ENCODE measurements at places on chromosomes 2 and 18.
A peak's percentile ranks its signal among the peaks of the same experiment; 100 is the strongest.

DNA sequence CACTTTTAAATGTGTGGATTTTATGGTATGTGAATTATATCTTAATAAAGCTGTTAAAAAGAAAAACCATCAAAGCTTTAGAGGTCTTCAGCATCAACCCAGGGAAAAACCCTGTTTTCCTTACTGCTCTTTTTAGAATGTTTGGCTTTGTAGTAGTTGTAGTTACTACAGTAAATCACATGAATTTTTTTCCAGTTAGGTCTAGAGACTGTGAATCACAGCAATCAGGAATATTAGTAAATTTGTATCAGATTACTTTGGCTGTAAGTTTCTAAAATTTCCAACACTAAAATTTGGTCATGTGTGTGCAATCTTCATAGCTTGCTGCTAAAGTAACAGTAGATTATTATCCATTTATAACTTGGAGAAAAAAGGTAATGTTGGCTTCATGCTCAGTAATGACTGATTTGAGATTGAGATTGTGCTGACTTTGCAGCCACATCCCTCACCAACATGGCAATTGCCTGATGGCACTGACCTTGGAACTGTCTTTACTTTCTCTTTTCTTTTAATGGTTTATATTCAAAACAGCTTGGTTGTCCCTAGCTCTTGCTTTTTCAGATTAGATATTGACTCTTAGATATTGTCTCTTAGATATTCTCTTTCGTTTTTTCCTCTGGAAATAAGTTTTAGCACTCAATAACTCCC, 41.1 kb downstream of the LCLAT1 start:
- no peak for DNase-seq

- no peak for DNase-seq
Observed at GRCh38 chr2:167423731-167424130, 535.5 kb downstream of the XIRP2 start.

DNA sequence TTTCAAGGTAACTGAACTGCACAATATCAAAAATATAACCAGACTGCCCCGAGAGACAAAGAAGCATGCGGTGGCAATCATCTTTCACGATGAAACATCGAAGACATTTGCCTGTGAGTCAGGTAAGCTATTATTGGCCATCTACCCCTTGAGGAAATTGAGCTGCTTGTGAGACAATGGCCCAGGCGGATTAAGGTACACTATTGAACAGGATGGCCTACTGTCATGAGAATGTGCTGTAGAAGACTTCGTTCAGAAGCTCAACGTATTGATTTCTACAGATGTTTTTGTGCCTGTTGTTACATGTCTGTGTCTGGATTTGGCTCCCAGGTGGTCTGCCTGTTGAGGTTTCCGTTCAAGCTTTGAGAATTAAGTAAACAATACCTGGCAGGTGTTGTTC, 198.7 kb downstream of the DOK6 start:
- no peak for DNase-seq

GRCh38 chr2:151182396-151182795, 79.3 kb downstream of the RBM43 start:
- DNase-seq: no peak

DNA sequence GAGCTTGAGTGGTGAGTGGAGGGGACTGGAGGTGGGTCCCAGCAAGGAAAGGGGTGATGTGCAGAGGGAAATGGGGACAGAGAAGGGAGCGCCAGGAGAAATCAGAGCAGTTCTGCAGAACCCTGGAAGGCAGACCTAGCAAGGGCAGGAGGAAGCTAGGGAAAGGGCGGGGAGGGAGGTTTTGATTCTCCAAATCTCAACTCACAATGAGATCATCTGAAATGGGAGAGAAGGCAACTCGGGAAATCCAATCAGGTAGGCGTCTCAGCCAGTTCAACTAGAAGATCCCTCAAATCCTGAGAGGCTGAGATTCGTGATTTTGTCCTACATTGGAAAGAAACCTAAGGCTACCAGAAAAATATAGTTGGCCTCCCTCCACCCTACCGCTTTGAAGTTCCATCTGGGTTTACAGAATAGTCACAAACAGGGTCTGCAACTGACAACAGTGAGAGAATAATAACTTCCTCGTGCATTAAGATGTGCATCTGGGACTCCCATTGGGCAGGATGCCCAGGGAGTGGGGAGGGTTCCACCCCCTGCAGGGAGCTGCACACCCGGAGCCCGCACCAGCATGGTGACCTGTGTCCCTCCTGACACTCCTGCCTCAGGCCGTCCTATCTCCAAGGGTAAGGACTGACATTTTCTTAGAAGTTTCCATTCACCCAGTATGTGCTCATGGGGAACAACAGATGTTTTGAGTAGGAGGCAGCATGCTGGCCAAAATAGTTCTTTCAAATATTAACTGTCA, 113.3 kb upstream of the ODC1 start:
- no peak for DNase-seq

DNA sequence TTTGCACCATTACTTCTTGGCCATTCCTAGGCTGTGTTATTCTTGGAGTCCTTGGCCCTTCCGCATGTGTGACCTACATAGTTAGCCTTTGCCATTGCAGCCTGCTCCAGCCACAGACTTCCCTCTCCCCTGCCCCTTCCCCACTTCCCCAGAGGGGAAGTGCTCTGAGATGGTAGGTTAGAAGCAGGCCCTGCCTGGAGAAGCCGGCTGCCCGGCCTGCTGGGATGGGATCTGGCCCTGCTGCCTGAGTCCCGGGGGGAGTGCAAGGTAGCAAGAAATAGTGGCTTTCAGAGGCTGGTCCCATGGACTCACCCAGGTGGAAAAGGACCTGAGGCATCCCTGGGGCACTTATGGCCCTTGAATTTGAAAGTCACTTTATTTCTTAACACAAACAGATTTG, 28.4 kb upstream of the OTOF start:
- DNase-seq: no peak

DNA sequence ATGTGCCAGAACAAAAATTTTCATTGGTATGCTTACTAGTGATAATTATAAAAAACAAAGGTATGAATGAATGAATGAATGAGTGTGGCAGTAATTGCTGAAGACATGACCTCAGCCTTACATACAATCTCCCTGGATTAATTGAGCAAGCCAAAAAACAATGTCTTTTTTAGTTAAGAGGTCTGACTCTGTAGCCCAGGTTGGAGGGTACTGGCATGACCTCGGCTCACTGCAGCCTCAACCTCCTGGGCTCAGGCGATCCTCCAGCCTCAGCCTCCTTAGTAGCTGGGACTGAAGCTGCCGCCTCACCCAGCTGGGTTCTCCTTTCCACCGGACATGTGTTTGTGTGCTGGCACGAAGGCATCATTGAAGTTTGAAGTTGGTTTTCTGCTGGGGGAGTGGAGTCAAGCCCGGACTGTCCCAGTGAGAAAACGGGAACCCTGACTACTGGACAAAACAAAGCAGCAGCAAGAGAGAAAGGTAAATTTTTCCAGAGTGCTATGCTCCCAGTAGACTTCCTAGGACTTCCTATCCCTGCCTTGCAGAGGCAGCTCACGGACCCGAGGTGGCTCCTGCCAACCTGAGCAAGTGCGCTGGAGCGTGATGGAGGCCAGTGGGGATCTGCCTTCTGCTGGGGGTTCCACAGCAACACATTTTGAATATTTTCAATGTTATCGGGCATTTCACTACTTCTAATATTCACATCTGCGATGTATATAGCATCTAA, 6.4 kb upstream of the IMP4 start:
- no peak for DNase-seq

GRCh38 chr2:11417946-11418585, 47.9 kb downstream of the E2F6 start:
- peak; percentile 50 for DNase-seq

DNA sequence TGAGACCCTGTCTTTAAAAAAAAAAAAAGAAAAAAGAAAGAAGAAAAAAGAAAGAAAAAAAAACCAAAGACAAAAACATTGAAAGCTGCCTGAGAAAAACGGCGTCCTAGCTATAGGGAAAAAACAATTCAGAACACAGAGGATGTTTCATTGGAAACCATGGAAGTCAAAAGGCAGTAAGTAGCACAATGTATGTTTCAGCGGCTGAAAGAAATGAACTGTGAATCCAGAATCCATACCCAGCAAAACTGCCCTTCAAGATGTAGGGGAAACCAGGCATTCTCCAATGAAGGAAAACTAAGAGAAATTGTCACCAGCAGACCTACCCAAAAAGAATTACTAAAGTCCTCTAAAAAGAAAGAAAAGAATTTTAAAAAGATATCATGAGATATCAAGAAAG, 27.6 kb downstream of the EVA1A start:
- DNase-seq: no peak

DNA sequence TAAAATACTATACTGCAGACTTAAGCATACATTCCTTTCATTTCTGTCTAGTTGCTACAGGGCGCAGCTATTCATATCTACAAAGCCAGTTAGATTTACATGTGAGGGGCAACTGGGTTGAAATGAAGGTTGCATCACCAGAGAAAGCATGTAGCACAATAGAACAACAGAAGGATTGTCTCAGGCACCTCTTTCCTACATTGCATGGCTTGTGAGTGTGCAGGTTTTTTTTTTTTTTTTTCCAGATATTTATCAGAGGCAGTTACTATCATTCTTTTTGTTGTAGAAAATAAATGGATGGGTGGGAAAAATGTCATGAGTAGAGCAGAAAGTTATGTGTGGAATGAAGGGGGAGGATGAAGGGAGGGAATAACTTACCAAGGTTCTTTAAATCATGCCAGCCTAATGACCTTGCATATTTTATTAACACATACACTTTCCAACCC, 86.8 kb downstream of the ERBB4 start:
- DNase-seq: no peak

DNA sequence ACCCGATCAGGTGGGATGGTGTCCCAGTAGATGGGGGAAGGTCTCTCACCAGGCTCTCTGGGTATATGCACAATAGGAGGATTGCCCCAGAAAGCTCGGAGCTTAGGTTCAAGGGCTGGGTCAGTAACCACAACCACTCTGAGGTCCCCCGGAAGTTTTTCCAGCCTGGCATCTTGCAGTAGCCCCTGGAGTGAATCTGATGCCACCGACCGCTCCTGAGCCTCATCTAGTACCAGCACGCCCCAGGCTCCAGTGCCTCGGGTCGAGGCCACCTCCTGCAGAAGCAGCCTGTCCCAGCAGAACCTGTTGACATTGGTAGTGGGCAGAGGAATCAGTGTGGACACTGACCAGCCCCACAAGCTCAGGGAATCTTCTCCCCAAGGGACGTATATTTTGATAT, 2.0 kb downstream of the DQX1 start:
- DNase-seq: no peak

- DNase-seq: peak; percentile 86
Observed at GRCh38 chr2:70104231-70105111, 17.2 kb downstream of the PCBP1 start.

DNA sequence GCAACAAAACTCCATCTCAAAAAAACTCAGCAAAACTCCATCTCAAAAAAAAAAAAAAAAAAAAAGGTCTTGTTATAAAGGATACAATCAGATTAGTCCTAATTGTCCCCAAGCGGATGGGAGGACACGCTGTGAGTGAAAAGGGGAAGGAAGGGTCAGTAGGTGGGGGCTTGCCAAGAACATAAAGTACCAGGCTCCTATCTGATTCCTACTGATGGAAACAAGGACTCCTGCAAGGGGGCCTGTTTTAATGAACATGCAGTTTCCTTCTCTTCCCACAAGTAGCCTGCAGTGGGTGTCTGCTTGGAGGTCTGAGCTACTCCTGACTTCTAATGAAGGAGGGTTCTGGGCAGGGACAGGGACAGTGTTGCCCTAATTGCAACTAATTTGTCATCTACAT, 7.9 kb downstream of the SCG2 start:
- DNase-seq: no peak

GRCh38 chr2:192827735-192828134, 633.0 kb upstream of the TMEFF2 start:
- DNase-seq: no peak

DNA sequence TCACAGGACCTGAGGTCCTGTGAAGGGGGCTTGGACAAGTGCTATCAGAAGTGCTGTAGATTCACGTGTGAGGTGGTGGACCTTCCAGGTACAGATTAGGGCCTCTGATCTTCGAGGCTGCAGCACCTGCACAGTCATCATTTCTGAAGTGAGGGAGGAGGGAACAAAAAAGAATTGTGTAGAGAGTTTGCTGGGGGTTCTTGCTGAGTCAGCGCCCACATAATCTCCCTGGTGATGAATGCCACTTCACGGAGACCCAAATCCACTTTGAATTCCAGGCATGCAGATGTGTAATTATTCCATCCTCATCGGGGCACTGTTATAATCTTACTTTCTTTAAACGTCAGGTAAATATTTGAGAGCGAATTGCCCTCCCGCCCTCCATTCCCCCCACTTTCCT, 128.5 kb upstream of the CAPN13 start:
- no peak for DNase-seq

GRCh38 chr2:134401789-134402188, 147.9 kb downstream of the MGAT5 start:
- peak; percentile 25 for DNase-seq

- DNase-seq: no peak
Observed at GRCh38 chr2:30722936-30723725, 84.1 kb downstream of the CAPN13 start.

- no peak for DNase-seq
Observed at GRCh38 chr2:164146441-164146840, 410.6 kb upstream of the FIGN start.

- DNase-seq: peak; percentile 85
Observed at GRCh38 chr18:79625195-79625923, 54.2 kb upstream of the CTDP1 start.

DNA sequence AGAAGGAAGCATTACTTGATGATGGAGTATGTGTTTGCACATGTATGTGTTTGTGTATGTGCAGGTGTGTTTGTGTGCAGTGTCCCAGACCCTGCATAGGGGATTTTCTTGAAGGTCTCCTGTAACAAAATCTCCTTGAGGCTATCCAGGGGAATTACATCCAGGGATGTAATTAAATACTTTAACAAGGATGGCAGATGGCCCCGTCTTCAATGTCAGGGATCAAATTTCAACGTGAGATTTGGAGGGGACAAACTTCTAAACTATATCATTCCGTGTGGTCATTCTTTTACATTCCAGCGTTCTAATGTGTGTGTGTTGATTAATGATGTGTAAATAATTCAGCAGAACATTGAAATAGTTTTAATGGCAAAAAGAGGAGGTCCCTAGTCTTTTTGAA, 3.3 kb downstream of the UGT1A9 start:
- DNase-seq: no peak

Measured in Kasumi-1 (cell line).